NCI-H524 treated with DMSO at 0.1 percent for 48 hours (cell line): ENCODE measurements at places on chromosomes 3 and 15.
A peak's percentile ranks its signal among the peaks of the same experiment; 100 is the strongest.

GRCh38 chr15:29818141-29818540 lies 4.1 kb downstream of the TJP1 start:
- DNase-seq, result no peak

DNA sequence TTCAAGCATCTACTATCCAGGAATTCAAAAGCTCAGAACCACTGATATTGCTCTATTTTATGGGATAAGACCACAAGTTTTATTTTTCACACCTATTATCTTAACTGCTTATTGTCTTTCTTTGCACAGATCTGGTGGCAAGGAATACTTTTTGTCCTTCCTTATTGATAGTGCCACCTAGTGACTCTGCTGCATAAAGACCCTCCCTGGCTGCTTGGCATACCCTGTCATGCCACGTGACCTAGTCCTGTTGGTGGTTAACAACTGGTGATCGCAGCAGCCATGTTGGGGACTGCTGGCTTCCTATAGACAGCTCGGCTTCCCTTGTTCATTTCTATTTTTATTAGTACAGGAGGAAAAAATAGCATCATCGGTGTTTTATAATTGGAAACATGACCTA lies 236.3 kb downstream of the MEX3B start:
- DNase-seq, result peak; percentile 87

- DNase-seq, result peak; percentile 59
Observed at GRCh38 chr3:128170866-128171516, 17.7 kb downstream of the EEFSEC start.

GRCh38 chr3:157532529-157533297 lies 29.5 kb upstream of the VEPH1 start:
- peak; percentile 13 for DNase-seq

- DNase-seq, result no peak
Observed at GRCh38 chr15:42679285-42680141, 57.4 kb downstream of the CDAN1 start.

DNA sequence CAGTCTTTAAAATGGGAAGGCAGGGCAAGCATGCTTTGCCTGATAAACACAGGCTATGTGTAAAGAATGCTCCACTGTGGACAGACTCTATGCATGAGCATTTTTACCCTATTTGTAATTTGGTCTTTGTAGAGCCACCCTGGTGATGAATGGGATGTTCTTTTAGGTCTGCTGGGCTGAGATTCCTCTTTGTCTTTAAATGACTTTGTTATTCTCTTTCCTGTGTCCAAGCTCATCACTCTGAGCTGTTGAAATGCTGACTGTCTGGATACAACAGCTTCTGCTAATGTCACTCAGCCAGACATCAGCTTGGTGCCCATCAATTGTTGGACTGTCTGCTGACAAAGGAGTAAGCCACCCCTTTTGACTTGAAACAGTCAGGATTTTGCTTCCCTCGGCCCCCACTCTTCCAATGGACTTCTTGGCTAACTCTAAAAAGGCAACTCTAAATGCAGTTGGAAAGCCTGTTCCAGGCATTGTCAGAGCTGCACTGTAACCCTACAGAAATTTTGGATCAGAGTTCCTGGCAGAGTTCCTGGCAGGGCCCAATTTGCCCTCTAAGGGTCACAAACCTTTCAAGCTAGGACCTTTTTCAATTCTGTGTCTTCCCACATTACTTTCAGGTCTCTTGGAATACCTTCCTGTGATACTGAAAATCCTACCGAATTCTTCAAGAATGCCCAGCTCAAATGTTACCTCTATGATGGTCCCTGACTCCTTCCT lies 40.5 kb upstream of the EIF1B start:
- no peak for DNase-seq
